ENCODE measurements at places on chromosomes 16 and 17.

DNA sequence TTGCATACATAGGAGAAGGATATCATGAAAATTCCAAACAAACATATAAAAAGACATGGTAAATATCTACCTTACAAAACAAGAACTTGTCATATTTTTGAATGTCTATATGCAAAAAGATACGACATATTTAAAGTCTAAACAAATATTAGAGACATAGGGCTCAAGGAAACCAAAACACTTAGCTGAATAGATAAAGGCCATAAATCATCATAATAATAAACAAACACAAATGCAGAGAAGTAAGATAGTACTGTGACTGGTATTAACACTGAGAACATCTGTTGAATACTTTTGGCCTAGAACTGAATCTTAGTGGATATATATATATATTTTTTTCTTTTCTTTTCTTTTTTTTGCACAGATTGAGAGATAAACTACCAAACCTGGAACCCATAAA is 435.8 kb downstream of the KCNJ18 start:
- no peak for DNase-seq

DNA sequence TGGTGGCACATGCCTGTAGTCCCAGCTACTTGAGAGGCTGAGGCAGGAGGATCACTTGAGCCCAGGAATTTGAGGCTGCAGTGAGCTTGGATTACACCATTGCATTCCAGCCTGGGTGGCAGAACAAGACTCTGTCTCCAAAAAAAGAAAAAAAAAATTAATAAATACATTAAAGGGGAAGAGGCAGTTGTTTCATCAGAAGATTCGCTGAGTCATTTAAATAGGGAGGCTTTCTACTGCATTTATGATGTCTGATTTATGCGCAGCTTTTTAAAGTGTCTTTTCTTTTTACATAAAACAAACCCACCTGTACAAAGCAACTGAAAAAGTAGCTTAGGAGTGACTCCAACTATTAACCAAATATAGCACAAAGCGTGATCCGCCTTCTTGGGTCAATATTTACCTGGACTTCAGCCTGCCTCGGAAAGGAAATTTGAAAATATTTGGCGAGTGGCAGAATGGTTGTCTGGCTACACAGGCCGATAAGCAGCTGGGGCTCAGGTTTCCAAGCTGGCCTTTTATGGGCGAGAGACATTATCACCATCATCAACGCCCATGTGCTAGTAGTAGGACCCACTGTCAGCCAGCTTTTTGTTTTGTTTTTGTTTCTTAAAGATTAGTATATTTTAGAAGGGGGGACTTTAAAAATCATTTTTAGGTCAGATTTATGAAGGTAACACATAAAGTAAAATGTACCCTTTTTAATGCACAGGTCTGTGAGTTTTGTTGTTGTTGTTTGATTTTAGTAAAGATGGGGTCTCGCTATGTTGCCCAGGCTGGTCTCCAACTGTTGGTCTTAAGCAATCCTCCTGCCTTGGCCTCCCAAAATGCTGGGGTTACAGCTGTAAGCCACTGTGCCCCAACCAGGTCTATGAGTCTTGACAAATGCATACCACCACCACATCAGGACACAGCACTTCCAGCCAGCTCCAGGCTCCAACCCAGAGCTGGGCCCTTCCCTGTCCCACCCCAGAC is 42.5 kb upstream of the RASD1 start:
- no peak for DNase-seq

DNA sequence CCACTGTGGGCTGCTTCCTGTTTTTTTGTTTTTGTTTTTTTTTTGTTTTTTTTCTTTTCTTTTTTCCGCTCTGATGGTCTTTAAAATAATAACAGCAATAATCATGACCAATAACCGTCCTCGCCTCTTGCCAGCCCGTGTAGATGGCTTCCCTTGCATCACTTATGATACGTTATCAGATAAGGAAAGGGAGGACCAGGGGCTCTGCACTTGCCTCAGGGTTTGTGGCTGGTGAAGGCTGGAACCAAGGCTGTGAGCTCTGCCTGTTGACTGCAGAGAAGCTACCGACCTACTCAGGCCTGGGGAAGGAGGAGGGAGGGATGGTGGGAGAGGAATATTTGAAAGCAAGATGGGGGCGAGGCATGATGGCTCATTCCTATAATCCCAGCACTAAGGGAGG is 114.0 kb upstream of the SDK2 start:
- no peak for DNase-seq

- no peak for DNase-seq
Measured at GRCh38 chr17:48970224-48970623, 1.8 kb upstream of the GIP start.

GRCh38 chr17:32588982-32589381 is 102.2 kb downstream of the CDK5R1 start:
- no peak for DNase-seq

GRCh38 chr17:2235265-2235664 is 68.3 kb downstream of the SMG6 start:
- DNase-seq: no peak

- DNase-seq: no peak
Measured at GRCh38 chr17:17921192-17922069, 50.8 kb downstream of the TOM1L2 start.

GRCh38 chr17:78394209-78394608 is 15.8 kb downstream of the PGS1 start:
- DNase-seq: no peak

DNA sequence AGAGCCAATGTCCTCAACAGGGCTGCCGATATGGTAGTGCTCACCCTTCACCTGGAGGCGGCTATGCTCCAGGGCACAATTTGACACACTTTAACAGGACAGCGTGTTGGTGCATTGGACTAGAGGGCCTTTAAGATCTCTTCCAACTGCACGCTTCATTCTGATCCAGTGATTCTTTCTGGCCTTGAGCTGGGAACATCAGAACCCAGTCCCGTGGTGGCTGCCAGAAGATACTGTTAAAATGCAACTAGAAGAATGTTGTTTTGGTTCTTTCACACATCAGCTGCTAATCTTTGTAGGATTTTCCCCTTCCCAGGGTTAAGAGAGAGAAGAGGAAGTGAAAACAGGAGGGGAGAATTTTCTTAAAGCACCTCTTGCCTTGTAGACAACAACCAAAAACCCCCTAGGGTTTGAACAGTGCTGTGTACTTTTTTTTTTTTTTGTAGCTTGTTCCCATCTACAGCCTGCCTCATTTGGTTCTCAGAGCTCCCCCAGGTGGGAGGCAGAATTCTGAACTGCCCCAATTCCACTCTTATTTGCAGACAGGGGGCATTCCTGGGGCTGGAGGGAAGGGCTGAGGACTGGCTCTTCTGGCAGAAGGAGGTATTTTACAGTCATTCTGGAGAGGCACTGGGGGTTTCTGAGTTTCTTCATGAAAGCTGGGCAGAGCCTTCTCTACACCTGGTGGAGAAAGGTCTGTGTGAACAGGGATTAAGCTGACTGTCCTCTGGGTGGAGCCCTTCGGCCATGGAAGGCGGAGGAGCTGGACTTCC is 32.4 kb downstream of the SMARCE1 start:
- DNase-seq: peak; percentile 73
